SHP77 treated with DMSO at 0.1 percent for 48 hours (cell line): ENCODE measurements at places on chromosomes 11 and 22.

GRCh38 chr11:46728659-46729040 lies 9.6 kb downstream of the F2 start:
- no peak for DNase-seq

- no peak for DNase-seq
Observed at GRCh38 chr11:83070044-83070701, 1.5 kb downstream of the RAB30 start.

DNA sequence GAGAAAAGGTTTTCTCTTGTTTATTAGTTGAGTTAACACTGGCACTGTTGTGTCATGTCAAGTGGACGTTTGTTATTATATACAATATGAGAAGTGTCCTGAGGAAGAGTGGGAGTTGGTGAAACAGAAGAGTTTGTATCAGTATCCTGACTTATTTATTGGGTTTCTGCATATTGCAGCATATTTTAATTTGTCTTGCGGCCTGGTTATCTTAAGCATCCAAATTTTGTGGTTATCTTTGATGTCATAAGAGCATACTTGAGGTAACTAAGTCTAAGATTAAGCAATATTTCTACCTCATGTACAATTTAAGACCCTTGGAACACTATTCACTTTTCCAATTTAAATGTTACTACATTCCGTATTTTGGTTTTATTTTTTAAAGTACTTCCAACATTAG lies 103.5 kb downstream of the DDX10 start:
- no peak for DNase-seq

DNA sequence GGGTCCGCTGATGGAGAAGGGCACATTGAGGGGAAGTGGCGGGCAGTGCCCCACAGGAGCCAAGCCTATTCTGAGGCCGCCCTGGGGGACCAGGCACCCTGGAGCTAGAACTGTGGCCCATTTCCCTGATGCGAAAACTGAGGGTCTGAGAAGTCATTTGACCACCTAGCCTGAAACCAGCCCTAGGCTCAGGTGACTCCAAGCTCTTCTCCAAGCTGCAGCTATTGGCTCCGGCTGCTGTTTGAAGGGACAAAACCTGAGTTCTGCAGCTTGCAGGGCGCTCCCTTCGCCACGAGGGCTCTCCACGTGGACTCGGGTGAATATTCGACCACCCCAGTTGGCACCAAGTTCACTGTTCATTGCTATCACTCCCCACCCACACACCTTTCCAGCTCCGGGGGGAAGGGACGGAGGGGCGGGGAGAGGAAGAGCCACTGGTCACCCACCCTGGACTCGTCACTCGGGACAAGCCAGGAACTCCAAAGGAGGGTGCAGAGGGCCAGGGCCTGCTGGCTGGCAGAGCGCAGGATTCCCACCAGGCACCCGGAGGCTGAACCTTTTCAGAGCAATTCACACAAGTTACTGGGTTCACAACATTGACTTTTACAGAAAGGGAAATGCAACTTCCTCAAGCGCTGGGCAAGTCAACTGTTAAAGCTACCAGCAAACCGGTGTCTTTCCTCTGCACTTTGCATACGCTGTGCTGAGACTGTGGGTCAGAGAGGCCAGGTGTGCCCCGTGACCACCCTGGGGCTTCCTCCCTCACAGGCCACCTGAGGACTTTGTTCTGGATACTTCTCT lies 1.1 kb upstream of the RAC2 start:
- no peak for DNase-seq

DNA sequence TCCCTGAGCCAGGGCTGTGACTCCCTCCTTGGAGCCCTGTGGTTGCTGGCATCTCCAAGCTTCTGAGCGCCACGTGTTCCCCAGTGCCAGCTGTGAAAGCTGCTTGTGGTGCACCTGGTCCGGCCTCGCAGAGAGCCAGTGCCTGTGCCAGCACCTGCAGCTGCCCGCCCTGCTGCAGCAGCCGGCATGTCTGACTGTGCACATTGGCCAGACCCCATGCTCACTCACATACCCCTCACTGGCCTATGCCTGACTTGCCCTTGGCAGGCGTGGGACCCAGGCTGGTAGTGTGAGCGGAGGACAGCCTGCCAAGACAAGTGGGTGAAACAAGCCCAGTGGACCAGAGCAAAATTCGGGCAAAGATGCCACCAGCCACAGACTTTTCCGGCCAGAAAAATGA lies 9.8 kb downstream of the MRPL48 start:
- peak; percentile 75 for DNase-seq
